ENCODE measurements at places on chromosomes 12 and 14.

DNA sequence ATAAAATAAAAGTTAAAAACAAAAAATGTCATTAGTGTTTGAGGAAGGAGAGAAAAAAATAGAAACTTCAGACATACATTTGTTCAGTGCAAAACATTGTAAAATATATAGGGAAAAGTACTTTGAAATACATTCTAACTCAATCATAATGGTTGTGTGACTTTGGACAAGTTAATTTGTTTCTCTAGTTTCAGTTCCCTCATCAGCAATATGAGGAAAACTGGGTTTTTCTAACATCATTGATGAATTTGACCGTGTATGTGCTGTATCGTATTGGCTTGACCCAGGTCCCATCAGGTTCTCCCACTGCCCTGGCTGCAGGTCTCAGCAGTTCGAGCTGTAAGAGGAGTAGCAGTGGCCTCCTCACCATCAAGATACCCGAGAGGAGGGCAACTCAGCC, 173.9 kb upstream of the ATF7IP start:
- DNase-seq = no peak

- DNase-seq = no peak
Observed at GRCh38 chr12:5172886-5173285, 129.2 kb downstream of the KCNA5 start.

GRCh38 chr14:65256714-65257113, 154.4 kb upstream of the MAX start:
- no peak for DNase-seq

- DNase-seq = no peak
Observed at GRCh38 chr12:33531261-33531660, 91.6 kb upstream of the SYT10 start.

DNA sequence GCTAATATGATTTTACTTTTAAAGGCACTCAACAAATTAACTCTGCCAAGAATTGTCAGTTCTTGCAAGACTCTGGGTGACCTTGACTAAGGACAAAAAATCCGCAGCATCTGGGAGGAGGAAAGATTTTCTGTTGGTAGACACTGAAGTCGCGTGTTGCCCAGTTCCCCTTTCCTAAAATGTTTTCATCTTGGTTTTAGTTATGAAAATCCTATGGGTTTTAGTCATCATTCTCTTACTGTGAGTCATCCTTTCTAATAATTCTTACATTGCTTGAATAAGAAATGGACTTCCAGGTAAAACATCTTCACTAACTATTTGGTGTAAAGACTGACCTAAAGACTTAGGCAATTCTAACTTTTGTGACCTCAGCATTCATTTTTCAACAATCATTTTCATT, 9.1 kb downstream of the GSG1 start:
- DNase-seq = no peak

- DNase-seq = no peak
Observed at GRCh38 chr12:90045559-90045958, 336.9 kb upstream of the ATP2B1 start.

DNA sequence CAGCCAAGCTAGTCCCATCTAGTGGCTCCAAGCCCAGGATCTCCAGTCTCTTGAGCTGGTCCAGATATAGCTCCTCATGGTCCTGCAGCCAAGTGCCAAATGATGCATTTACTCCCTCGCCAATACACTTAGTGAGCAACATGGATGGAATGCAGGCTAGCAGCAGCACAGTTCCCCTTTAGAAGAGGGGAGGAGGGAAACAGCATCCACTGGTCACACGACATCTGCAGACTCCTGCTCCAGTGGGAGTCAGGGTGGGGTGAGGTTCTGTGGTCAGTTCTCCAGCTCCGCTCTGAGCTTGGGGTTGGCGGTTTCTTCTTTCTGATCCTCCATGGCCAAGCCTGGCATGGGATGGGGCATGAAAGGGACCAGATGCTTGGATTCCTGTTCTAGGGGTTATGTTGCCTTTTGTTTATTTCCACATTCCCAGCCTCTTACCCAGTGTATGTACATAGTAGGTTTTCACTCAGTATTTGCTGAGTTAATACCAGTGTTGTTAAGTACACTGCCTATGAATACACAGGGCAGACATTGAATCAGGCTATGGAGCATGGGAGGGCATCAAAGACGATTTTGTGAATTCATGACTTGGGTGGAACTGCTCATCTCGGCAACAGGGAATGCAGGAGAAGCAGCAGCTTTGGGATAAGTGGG, 57.3 kb downstream of the GALNT16 start:
- DNase-seq = no peak

GRCh38 chr12:107226126-107226525, 132.8 kb upstream of the CRY1 start:
- DNase-seq = no peak

Measured in activated CD4-positive, alpha-beta T cell treated with anti-CD3 and anti-CD28 coated beads, Interleukin-2, amount 10 ng/mL, durations not matched to agents 24 days and 14 days (primary cell).